ENCODE measurements at places on chromosomes 5 and 9. TPM values are rescaled to one million over a fixed set of nuclear protein-coding genes. Genes with fewer than 3 reads are reported as not detected.

The GBA2 gene
- total RNA-seq = 60.9 TPM

The BICD2 gene
- 26.3 TPM for total RNA-seq

The STK10 gene
- total RNA-seq = 30.1 TPM

The GIN1 gene
- total RNA-seq = 3.9 TPM

The PRDM9 gene
- 0.12 TPM for total RNA-seq

The IL13 gene
- not detected for total RNA-seq

The NADK2 gene
- total RNA-seq = 17.7 TPM

The PCDHGC3 gene
- total RNA-seq = 0.35 TPM

The TEX48 gene
- not detected for total RNA-seq

The FAM221B gene
- 0.29 TPM for total RNA-seq

GRCh38 chr9:138073408-138073807 lies 195.8 kb downstream of the CACNA1B start:
- DNase-seq = no peak

DNA sequence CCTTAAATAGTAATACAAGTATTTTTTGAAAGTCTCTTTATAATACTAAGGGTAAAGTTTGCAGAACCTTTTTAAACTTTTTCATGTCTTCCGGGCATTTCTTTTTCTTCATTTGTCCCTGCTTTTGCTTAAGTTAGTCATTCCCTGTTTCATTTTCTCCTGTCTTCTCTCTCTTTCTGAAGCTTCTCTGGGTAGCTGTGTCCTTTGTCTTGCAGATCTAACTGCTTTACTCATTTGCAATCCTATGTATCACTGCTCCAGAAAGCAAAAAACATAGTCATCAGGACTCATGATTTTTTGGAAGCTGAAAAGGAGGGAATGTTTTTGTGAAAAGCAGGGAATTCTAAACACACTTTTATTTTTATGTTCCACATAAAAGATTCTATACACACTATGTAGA lies 301.7 kb downstream of the MRPS30 start:
- DNase-seq = no peak

- DNase-seq = no peak
Observed at GRCh38 chr5:144433893-144434292, 263.2 kb downstream of the KCTD16 start.

DNA sequence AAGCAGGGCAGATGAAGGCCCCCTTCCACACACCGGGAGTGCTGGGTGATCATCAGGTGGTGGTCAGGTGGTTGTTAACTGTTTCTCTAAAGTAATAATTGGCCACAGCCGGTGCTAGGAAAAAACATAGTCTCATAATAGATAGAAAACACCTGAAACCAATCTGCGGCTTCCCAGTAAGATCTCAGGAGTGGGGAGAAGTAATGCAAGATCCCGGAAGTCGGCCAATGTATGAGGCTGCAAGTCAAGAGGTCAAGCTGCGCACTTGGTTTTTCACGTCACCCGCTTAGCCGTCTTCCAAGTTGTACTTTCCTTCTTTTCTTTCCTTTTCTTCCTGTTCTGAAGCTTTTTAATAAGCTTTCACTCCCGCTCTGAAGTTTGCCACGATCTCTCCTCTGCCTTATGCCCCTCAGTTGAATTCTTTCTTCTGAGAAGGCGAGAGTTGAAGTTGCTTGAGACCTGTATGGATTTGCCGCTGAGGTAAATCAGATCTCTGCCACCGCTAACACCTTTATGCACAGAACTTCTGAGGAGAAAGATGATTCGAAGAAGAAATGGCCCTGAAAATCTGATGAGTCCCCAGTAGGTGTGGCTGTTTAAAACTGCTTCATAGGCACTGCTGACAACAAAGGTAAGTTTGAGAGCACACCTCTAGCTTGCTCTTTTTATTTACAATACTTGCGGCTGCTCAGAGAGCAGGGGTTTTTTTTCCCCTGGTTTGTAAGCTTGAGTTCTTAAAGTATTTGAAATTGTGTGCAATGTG lies 406.6 kb downstream of the FAM170A start:
- no peak for DNase-seq

GRCh38 chr5:140785905-140786686 lies at the start of gene PCDHA1:
PCDHA1 (plus strand) TSS chr5:140786140.
- no peak for DNase-seq

DNA sequence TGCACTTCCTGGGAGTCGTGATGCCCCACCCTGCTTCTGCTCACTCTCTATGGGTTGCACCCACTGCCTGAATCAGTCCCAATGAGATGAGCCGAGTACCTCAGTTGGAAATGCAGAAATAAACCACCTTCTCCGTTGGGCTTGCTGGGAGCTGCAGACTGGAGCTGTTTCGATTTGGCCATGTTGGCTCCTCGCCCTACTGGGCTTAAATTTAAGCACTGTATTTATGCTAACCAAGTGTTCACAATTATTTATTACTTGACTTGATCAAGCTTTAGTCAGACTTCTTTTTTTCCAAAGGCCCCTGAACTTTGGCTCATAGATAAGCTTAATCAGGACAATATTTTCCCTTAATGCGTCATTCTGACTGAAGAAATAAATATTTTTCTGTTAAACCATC lies 1072.4 kb upstream of the CDH9 start:
- DNase-seq = no peak

DNA sequence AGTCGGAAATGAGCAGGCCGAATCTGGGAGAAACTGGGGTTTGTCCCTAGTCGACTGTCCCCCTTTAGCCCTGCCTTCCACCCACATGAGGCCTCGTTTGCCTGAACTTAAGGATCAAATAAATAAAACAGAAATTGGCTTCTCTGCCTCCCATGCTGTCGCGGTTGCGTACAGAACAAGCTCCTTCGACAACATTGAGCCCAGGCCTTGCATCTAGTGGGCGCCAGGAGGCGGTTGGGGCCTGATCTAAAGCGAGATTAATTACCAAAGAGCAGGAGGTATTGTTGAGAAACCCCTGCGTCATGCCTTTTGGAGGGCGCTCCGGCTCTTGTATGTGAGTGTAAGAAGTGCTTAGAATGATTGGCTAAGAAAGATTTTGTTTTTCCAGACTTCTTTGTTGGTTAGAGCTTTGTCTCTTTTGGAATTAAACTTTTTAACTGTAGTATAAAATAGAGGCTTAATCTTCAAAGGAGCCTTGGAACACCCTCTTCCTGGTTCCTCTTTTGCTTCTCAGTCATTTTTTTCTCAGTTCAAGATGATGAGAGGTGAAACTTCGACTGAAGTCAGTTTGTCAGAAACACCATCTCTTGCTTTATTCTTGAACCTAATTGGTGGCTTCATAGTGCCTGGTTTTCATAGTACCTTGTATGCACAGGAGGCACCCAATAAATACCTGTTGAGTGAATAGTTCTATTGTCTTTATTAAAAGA lies 828 bp downstream of the ATP6V0E1 start:
- DNase-seq = peak; percentile 67

Data from PC-3 (cell line).